ENCODE measurements at places on chromosomes 6 and 20. TPM values are rescaled to one million over a fixed set of nuclear protein-coding genes. Genes with fewer than 3 reads are reported as not detected.

DNA sequence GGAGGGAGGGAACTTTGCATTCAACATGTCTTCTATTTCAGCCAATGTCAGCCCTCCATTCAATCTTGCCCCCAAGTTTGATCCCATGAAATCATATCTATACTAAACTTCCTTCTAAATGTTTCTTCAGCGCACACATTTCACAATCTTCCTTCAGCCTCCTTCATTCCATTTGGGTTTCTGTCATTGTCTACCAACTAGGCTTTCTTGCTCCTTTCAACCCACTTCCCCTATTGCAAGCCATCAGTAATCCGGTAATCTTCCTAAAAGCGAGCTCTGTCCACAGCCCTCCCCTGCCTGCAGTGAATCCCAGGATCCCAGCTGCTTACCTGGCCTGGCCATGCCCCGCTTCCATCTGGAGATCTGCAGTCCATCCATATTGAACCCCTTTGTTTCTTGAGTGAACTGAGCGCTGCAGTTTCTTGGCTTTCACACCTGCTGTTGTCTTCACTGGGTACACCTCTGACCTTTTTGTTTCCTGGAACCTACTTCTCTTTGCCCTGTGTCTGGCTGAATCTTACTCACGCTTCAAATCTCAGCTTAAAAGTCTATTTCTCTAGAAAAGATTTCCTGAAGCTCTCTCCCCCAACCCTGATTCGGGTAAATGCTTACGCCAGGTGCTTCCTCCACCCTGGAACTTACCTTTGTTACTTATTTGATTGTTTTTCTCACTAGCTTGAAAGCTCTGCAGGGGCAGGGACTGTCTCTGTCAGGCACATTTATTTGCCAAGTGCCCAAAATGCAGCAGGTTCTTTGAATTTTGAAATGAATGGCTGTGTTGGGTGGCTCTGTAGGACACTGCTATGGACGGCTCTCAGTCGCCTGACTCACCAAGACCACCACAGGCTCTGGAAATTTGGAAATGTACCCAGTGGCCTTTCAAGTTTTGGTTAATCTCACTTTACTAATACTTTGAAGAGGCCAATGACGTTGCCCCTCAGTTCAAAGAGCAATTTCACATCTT is 50.3 kb downstream of the ADTRP start:
- H3K4me3 ChIP-seq: no peak overlapping the region
- no peaks in the 10 kb centered on the region for H3K36me3 ChIP-seq
- no peak overlapping the region for H3K27ac ChIP-seq
- H3K27me3 ChIP-seq: no peaks in the 10 kb centered on the region
- H3K4me1 ChIP-seq: no peaks in the 10 kb centered on the region
- DNase-seq: no peak

Gene PGK2
- total RNA-seq: not detected

- H3K27me3 ChIP-seq: no peaks in the 10 kb centered on the region
- no peak overlapping the region for H3K4me3 ChIP-seq
- DNase-seq: no peak
- H3K4me1 ChIP-seq: no peaks in the 10 kb centered on the region
- no peaks in the 10 kb centered on the region for H3K36me3 ChIP-seq
Observed at GRCh38 chr6:106648651-106649308, 19.4 kb downstream of the QRSL1 start.

Gene OPN5
- not detected for total RNA-seq

Data from breast epithelium (tissue), 4 donors.